GM23338 (cell line): ENCODE measurements at places on chromosomes 1 and 21. TPM values are rescaled to one million over a fixed set of nuclear protein-coding genes. Genes with fewer than 3 reads are reported as not detected.
A peak's percentile ranks its signal among the peaks of the same experiment; 100 is the strongest.

GRCh38 chr1:17920881-17921640, 165.9 kb downstream of the ACTL8 start:
- DNase-seq: no peak

GRCh38 chr1:212290608-212291007, 5.4 kb downstream of the PPP2R5A start:
- no peak for DNase-seq

- no peak for DNase-seq
Observed at GRCh38 chr1:109756848-109757521, 6.7 kb downstream of the EPS8L3 start.

GRCh38 chr1:156115514-156116374, 1.2 kb downstream of the LMNA start:
- peak; percentile 81 for DNase-seq

DNA sequence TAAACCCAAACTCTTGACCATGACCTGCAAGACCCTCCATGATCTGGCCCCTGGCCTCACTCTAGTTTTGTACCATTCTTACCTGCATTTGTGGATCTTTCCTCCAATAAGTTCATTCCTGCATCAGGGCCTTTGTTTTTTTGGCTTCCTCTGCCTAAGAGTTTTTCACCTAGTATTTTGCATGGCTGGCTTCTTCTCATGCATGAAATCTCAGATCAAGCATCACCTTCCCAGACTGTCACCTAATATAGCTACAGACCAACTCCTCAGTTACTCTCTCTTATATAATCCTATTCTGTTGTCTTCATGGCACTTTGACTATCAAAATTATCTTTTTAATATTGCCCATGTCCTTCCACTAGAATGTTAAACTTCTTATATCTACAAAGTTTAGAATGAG, 54.2 kb downstream of the BTBD8 start:
- DNase-seq: no peak

DNA sequence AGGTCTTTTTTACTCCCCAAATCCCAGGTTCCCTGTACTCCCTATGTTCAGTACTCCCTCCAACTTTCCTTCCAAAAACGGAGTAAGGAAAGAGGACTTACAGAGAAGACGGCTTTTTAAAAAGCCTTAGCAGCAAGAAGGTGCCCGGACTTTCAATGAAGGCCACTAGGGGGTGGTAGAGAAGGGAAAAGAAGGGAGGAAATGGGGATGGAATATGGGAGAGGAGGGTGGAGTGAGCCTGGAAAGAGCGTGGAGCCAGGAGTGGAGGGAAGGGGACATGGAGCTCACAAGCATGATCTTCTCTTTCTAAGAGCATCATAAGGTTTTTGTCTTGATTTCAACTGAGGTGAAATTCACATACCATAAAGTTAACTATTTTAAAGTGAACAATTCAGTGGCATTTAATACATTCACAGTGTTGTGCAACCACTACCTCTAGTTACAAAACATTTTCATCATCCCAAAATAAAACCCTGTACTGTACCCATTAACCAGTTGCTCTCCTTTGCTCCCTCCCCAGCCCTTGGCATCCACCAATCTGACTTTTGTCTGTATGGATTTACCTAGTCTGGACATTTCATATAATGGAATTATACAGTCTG, 129.9 kb downstream of the ZNF281 start:
- DNase-seq: peak; percentile 92

GRCh38 chr1:224589006-224589405, 27.1 kb upstream of the CNIH3 start:
- DNase-seq: peak; percentile 30

DNA sequence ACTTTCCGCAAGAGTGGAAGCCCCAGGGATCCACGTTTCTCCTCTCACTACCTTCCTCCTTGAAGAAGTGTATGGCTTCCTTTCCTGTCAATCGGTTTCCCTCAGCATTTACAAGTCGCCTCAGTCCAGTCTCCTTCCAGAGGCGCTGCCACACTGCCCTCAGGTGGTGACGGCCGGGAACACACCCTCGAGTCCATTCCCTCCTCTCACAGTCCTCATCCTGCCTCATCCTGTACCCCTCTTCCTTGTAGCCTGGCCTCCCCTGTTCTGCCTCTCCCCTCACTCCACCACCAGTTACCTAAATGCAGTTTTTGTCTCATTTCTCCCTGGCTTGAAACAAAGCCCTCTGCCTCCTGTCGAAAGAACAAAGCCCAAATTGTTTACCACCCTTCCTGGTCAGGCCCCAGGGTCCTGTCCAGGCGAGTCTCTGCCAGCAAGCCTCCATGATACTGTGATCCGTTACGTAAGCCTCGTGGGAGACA, 23.2 kb upstream of the LSM10 start:
- DNase-seq: peak; percentile 96

- DNase-seq: no peak
Observed at GRCh38 chr1:238681021-238681420, 705.3 kb upstream of the CHRM3 start.

DNA sequence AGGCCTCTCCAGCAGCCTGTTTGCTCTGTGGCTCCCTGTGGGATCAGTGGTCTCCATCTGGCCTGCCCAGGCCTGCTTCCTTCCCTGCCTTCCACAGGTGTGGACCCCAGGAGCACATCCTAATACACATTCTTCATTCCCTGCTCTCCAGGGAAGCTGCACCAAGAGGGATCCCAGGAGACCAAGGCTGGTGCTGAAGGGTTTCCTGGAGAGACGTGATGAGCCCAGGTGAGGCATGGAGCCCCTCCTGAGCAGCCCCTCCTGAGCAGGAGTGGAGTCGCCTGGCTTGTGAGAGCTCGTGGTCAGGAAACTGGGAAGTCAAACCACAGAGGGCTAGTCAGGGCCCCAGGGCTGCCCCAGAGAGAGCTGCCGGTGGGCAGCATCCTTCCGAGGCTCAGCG, 561.4 kb downstream of the MATN1 start:
- DNase-seq: no peak

- no peak for DNase-seq
Observed at GRCh38 chr1:41647221-41648135, 163.0 kb upstream of the EDN2 start.

- no peak for DNase-seq
Observed at GRCh38 chr1:225772848-225773247, 4.8 kb upstream of the SRP9 start.

- no peak for DNase-seq
Observed at GRCh38 chr1:21670956-21671902, 2.1 kb upstream of the RAP1GAP start.

DNA sequence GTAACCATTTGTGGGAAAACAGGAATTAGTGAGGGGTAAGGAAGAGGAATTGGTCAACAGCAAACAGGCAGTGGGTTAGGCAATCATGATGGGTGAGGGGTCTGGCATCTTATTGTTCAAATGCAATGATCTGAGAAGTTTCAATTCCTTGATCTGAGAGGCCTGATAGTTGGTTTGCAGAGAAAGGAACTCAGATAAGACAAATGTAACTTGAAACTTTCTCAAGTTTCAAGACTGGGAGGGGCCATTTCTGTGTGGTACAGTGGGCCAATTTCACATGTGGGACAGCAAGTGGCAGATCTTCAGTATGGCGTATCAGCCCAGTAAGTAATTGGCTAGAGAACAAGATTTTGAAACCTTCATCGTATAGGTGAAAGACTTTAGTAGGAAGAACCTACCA, 102.5 kb downstream of the XPR1 start:
- no peak for DNase-seq

GRCh38 chr1:168408884-168409283, 128.2 kb downstream of the TBX19 start:
- DNase-seq: no peak

DNA sequence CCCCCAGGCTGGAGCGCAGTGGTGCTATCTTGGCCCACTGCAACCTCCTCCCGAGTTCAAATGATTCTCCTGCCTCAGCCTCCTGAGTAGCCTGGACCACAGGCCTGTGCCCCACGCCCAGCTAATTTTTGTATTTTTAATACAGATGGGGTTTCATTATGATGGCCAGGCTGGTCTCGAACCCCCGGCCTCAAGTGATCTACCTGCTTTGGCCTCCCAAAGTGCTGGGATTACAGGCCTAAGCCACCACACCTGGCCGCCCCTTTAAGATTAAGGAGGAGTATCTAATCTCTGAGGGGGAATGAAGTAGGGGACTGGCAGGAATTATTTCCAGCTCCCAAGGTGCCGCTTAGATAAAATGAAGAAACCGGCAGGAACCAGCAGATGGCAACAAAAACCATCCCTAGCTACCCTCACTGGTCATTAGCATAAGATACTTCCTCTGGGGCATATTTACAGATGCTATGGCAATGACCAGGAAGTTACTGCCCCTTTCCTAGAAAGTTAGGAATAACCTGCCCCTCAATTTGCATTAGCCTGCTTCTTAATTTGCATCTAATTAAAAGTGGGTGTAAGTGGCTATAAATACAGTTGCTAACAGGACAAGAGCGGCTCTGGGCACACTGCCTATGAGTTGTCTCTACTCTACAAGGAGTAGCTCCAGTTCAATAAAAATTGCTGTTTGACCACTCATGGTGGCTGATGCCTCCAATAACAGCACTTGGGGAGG, 7.1 kb upstream of the NSUN4 start:
- DNase-seq: peak; percentile 89

DNA sequence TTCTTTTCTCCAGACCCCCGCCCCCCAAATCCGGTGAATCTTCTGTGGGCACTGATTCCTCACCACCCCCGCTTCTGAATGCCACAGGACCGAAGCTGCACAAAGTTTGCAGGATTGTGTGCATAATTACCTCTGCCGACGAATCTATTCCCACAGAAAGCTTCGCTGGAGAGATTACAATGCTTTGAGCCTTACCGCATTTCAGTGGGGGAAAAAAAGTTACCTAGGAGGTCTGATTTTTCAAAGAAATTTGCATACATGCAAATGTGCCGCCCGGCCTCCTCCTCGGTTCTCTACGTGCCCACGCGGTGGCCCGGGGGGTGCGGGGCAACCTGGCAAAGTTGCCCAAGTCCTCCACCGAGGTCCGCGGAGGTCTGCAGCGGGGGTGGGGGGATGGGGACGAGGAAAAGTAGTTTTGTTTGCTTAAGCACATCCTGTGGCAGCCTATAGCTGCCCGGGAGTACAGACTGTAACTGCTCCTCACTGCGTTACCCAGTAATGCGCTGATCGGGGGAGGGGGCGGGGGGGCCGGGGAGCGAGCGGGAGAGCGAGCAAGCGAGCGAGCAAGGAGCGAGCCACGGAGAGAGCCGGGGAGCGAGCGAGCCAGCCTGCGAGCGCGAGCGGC, 563 bp upstream of the NFIA start:
- peak; percentile 70 for DNase-seq

DNA sequence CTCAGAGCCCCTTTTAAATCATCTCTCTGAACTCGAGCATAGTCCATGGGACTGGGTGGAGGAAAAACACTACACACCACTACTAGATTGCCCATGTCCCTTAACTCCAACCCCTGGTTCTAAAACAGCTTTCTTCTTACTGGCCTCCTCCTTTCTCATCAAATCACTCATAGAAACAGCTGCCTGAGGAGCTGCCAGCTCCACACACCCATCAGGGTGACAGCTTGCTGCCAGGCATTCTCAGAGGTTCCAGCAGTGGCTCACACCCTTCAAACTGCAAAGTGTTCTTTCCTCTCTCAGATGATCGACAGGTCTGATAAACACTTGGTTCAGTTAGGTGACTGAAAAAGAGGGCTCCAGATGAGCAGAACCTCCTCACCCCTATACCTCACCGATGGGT, 543.0 kb upstream of the PLXNA2 start:
- DNase-seq: no peak

DNA sequence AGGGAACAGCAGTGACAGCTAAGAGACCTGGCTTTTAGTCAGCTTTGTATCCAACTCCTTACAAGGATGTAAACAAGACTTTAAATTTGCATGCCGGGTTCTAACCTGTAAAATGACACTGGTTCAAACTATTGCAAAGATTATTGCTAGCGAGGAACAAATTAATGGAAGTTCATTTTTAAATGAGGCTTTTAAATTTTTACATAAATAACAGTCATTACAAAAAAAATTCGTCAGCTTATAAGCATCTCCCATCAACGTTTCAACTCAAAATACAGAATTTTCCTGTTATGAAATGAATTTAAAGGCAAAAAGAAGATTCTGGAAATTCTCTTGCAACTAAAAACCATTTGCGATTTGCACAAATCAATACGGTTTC, 668 bp downstream of the KIF14 start:
- DNase-seq: no peak

DNA sequence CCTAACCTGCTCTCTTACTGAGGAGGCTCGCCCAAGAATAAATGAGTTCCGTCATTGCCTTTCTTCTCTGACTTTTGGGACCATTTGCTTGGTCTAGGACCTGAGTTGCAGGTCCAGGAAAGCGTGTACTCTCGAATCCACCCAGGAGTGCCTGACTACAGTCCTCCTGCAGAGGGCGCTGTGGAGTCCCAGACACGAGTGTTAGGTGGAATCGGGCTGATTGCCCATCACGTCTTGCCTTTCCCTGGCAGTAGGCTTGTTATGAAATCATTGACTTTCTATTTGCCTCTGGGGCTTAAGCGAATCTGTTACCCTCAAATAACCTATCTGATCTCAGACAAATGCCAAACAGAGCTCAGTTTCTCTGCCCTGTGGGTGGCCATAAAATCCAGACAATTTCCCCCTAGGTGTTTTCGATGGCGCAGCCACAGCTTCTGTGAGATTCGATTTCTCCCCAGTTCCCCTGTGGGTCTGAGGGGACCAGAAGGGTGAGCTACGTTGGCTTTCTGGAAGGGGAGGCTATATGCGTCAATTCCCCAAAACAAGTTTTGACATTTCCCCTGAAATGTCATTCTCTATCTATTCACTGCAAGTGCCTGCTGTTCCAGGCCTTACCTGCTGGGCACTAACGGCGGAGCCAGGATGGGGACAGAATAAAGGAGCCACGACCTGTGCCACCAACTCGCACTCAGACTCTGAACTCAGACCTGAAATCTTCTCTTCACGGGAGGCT, at the start of gene IL20:
Gene IL20 (plus strand): TSS at position 685 of the 733 bp plus-strand sequence. CDS start 230 bp downstream, outside the sequence.
- peak; percentile 91 for DNase-seq

- DNase-seq: no peak
Observed at GRCh38 chr1:94876362-94876761, 50.5 kb downstream of the CNN3 start.

HSPB7 gene
- total RNA-seq: not detected in 2 replicates

RIMS3 gene
- 19.7 and 27.2 TPM in 2 replicates for total RNA-seq

CD5L gene
- total RNA-seq: not detected in 2 replicates

FAM151A gene
- 0.10 TPM in 1 of 2 replicates, not detected in the other for total RNA-seq

FAM229A gene
- total RNA-seq: 0.27 and 4.2 TPM in 2 replicates

HYI gene
- 13.2 and 18.9 TPM in 2 replicates for total RNA-seq
